ENCODE measurements at places on chromosomes 13 and 19.

GRCh38 chr13:52739468-52740071 lies at the start of gene CNMD:
Gene CNMD (minus strand): TSS chr13:52739820. CDS start chr13:52739701, 119 bp downstream.
- DNase-seq: no peak

DNA sequence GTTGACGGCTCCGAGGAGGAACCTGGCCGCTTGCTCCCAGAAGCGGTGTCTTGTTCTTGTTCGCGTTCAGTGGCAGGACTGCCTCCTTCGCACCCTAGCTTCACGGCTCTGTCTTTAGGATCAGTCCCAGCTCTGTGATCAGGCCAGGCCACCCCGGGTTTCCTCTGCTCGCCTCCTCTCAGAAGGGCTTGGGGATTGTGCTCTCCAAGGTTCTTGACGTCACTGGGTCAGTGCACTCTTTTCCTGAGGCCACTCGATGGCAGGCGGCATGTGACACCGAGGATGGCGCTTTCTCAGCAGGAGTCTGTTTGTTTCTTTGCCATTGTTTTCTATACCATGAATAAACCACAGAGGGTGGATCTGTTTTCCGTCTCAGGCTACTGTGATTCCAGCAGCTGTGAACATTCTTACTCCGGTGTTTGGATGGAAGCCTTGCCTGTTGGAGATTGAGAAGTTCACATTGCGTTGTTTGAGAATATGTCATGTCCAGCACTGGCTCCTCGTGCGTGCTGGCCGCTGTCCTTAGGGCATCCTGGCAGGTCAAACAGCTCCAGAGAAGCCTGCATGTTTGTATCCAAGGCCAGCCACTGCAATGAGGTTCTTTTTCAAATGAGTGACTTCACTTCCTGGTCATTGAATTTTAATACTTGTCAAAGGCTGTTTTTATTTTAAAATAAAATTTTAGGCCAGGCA lies 44.5 kb downstream of the SLC7A9 start:
- no peak for DNase-seq

DNA sequence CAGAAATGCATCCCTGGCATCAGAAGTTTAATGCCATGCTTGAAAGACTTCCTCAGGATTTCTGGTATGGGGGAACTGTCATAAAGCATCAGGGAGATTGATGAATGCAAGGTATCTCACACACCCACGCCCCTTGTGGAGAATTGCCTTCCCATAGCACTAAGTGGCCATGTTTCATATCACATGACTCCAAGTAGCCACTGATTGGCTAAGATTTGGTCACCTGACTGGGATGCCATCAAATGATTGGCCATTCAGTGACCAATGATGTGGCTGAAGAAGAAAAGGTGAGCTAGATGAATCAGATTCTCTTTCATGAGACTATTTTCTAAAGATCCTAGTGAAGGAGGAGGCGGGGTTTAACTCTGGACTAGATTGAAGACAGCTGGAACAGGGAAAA lies 7.3 kb downstream of the KLK8 start:
- no peak for DNase-seq

GRCh38 chr13:33017323-33017929 lies 1.2 kb downstream of the KL start:
- no peak for DNase-seq

DNA sequence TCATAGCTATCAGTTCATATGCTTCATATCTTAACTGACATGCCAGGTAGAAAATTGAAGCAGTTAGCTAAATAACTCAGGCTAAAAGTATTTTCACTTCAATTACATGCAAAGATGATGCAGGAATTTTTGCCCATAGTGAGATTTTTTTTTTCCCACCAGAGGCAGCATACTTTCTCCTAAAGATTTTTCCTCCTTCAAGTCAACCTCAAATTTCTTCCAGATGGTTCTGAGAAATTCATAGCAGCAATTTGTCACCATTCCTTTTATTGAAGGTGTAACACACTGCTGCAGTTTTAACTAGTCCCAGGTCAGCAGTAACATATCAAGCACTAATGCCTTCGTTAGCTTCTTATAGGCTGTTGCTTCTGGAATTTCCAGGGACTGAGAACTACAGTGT lies 141.9 kb downstream of the SUCLA2 start:
- DNase-seq: no peak

- no peak for DNase-seq
These were observed 63.2 kb downstream of the GPC6 start for GRCh38 chr13:93289842-93290241.

DNA sequence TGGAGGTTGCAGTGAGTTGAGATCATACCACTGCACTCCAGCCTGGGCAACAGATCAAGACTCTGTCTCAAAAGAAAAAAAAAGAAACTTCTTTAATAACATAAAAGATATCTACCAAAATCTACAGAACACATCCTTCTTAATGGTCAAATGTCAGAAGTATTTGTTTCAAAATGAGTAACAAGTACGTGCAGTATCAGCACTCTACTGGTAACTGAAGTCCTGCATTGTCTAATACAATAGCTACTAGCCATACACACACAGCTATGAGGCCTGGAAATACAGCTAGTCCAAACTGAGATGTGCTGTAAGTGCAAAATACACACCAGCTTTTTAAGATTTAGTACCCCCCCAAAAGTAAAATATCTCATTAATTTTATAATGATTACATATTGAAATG lies 88.1 kb downstream of the TSC22D1 start:
- DNase-seq: no peak

- no peak for DNase-seq
These were observed 11.2 kb upstream of the ARHGEF18 start for GRCh38 chr19:7337380-7338194.

DNA sequence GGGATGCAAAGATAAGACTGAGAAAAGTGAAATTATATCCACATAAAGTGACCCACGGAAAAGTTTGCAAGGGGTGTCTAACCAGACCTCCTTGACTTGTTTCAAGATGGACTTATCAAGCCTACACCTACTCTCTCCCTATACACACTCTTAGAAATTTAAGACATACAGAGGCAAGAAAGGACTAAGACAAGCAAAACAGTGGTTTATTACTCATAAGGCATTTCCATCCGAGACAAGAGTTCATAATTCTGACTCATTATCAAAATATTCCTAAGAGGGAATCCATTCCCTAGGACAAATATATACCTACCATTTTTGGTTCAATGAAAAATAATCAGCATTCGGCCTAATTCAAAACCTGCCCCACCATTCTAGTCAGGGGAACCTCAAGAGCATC lies 232.6 kb upstream of the GPC6 start:
- DNase-seq: no peak

DNA sequence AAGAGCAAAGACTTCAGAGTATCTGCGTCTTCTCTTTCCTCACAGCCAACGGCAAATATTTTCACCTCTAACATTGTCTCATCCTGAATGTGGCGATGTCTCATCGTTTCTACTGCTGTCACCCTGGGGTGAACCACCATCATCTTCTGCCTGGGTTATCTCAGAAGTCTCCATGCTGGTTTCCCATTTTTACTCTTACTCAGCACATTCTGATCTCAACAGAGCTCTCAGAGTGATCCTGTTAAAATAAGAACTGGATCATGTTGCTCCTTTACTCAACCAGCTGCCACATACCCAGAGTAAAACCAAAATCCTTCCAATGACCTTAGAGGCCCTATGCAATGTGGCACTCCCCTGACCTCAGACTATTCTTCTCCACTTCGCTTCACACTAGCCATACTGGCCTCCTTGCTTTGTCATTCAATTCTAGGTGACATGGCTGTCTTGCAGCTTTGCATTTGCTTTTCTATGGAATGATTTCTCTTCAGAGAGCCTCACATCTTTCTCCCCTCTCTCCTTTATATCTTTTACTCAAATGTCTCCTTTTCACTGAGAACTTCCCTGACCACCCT lies 7.8 kb upstream of the OLFM4 start:
- no peak for DNase-seq

DNA sequence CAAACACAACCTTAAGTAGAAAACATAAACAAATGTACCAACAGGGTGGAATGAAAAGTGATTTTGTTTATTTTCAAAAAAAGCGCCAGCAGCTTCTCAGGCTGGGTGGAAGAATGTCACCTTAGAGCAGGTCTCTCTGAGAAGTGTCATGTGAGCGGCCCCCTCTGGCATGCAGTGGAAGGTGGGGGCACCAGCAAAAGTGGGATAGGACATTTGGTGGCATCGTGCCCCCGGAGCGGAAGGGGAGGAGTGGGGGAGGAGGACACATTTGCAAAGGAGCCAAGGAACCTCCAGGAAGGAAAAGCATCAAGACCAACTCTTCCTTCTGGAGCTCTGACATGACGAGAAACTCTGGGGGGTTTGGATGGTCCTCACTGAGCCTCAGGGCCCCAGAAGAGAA lies 635.3 kb downstream of the UQCRFS1 start:
- no peak for DNase-seq

DNA sequence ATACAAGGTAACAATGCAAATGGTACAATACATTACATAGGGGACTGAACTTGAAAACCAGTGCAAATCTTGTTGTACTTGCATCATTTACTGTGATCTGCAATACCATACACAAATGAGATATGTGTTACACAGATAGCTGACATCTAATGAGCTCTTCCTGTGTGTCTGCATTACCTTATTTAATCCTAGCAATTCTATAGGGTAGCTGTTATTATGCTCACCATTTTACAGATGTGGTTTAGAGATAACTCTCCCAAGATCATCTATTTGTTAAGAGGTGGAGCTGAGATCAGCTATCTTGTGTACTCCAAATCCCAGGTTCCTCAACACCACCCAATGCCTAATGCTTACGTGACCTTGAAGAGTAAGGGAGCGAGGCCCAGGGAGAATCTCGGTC lies 21.4 kb upstream of the SERP2 start:
- DNase-seq: no peak

- no peak for DNase-seq
These were observed 2.2 kb downstream of the DMPK start for GRCh38 chr19:45780146-45780447.

DNA sequence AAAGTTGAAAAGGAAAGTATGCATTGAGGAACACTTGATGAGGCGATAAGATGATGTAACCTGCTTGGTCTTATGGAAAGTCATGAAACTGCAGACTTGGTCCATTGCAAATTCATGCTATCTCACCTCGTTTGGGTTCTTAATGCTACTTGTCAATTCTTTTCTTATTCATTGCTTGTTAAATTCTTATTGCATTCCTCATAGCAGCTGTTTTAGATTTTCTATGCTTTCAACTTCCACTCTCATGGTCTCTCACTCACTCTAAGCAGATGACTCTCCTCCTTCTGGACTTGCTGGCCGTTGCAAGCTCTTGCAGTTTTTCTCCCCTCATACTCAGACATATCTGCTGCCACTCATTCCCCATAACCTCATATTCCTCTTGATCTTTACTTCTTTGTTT lies 67.8 kb upstream of the CSNK1A1L start:
- DNase-seq: no peak

- no peak for DNase-seq
These were observed 81.6 kb upstream of the CSNK1A1L start for GRCh38 chr13:37187105-37187504.

DNA sequence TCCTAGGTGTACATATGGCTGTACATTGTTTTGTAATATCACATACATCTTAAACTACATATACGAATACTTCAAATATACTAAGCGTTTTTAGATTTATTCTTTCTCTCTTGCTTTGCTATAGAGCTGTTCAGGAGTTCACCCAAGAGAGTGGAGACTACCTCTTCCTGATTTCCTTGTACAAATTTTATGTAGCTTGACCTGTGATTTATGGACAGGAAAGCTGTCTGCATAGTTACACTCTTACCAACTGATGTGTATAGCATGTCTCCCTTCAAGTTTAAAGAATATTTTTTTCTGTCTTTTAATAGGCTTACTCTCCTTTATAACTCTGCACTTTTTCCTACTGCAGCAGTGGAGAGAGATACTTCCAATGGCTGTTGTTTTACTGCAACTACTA lies 428.7 kb downstream of the NDFIP2 start:
- DNase-seq: no peak

DNA sequence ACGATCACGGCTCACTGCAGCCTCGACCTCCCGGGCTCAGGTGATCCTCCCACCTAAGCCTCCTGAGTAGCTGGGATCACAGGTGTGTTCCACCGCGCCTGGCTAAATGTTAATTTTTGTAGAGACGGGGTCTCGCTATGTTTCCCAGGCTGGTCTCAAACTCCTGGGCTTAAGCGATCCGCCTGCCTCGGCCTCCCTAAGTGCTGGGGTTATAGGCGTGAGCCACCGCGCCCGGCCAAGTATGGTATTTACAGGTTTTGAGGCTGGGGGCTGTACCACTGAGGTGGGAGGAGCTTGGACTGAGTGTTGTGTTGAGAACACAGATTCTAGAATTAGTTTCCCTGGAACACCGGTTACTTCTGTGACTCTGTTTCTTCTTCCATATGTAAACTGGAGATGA lies 452 bp upstream of the PPM1N start:
- DNase-seq: no peak

GRCh38 chr13:61463024-61463423 lies 47.4 kb upstream of the PCDH20 start:
- no peak for DNase-seq

DNA sequence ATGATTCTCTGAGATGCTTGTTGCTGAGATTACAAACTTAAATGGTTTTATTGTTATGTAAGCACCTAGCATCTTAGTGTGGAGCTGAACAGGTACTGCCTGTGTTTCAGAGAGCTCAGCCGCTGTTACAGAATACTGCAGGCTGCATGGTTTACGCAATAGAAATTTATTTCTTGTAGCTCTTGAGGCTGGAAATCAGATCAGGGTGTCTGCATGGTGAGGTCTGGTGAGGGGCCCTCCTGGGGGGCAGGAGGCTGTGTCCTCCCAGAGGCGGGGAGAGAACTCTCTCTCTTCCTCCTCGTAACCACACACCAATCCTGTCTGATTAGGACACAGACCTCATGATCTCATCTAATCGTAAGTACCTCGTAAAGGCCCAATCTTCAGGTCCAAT lies 13.1 kb downstream of the ATP11A start:
- no peak for DNase-seq

DNA sequence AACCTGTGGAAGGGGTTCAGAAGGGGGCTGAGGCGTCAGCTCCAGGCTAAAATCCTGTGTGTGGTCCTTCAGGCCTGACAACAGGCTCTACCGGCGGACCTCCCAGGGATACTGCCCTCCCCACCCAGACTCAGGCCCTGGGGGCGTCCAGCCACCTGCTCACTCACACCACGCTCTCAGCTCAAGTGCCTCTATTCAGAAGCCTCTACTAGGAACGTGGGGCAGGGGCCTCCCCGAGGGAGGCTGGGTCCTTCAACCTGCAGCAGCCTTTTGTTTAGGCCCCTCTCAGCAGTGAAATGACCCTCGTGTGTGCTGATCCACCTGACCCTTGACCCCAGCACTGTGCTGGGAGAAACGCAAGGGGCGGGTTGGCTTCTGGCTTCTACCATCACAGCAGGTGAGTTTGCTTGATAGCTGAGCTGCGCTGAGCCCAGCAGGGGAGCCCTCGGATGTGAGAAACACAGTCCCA lies 10.6 kb downstream of the PLPP2 start:
- no peak for DNase-seq

DNA sequence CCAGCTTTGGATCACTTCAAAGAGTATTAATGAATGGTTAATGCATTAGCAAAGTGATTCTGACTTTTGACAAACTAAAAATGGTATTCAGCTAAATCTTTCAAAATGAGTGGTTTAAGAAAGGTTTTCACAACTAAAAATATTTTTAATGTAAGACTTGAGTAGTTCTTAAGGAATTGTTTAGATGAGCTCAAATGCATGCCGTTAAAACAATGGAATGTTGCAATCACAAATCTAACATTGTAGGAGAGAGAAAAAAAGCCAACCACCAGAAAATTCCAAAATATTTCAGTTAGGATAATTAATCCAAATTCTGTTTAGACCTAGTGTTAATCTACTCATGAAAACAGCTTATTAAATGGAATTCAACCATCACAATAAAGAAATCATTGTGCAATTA lies 1044.8 kb upstream of the SLC10A2 start:
- no peak for DNase-seq

- no peak for DNase-seq
These were observed 4.3 kb upstream of the LATS2 start for GRCh38 chr13:21065686-21066085.

- DNase-seq: no peak
These were observed 13.6 kb upstream of the DACT3 start for GRCh38 chr19:46674416-46675178.
